CD4-positive, alpha-beta T cell treated with Interleukin-6 at 100 ng/mL for 8 hours (primary cell): ENCODE measurements at places on chromosomes 16 and 17.

DNA sequence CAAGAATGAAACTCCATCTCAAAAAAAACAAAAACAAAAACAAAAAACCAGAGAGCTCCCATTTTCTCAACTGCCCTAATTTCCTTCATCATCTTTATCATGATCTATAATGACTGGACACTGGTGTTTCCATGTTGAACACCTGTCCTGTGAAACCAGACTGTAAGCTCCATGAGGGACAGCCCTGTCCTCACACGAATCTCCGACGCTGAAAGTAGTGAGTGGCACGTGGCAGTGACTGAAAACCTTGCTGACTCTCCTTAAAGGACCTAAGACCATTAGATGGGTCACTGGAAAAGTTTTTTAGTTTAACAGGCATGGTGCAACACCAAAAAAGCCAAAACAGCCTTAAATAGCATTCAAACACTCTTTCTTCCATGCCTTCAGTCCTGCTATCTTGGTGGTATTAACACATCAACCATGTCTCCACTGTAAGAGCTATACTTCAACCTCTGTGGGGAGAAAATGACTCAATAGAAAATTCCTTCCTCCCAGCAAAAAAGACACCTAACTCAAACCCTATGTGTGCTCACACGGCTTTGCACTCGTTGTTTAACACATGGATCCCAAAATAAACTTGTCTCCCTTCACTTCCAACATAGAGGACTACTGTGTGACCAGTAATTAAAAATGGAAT is 8.3 kb downstream of the AXIN2 start:
- DNase-seq: no peak

DNA sequence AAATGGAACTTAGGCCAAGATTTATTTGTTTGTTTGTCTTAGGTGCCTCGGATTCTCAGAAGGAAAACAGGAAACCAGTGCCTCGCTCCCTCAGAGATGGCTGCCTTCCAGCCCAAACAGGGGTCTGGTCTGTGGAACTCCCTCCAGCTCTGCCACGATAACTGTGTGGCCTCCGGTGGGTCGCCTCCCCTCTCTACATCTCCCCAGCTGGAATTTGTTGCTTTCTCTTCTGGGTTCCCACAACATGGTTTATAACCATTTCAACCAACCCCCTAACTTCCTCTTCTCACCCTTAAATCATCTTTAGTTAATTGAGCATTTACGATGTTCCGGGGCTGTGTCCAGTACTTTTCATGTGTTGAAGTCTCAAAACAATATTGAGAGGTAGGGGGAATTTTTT is 30.9 kb upstream of the PLLP start:
- DNase-seq: no peak

- no peak for DNase-seq
Measured at GRCh38 chr17:5545051-5545987, 39.0 kb downstream of the NLRP1 start.

DNA sequence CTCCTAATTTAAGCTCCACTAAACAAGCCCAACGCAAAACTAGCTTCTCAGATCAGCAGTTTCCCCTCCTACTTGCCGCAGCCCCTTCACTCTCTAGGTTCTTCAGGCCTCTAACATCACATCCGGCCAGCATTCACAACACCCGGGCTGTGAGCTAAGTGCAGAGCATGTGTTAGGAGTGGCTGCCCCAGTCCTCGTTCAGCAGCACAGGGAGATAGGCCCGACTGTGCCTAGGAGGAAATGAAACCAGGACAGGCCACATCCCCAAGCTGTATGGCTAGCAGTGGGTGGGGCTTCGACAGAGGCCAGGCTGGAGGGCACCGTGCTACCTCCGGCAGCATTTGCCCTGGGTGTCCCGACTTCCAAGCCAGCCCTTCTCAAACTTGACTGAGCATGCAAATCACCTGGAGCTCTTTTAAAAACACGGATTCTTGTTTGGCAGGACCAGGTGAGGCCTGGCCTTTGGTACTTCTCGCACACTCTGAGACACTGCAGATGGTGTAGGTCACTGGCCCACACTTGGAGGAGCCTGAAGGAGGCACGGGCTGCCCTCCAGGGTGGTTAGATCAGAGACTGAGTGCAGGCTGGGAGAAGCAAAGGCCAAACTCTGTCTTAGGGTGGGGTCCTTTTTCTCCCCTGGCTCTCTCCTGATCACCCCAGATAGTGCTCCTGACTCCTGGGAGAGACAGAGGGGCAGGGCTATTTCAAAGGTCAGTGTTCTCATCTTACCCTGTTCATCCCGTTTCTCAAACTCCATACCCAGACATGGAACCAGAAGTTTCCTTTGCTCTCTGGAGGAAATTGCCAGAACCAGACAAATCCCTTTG is 202.0 kb downstream of the C16orf78 start:
- DNase-seq: no peak

DNA sequence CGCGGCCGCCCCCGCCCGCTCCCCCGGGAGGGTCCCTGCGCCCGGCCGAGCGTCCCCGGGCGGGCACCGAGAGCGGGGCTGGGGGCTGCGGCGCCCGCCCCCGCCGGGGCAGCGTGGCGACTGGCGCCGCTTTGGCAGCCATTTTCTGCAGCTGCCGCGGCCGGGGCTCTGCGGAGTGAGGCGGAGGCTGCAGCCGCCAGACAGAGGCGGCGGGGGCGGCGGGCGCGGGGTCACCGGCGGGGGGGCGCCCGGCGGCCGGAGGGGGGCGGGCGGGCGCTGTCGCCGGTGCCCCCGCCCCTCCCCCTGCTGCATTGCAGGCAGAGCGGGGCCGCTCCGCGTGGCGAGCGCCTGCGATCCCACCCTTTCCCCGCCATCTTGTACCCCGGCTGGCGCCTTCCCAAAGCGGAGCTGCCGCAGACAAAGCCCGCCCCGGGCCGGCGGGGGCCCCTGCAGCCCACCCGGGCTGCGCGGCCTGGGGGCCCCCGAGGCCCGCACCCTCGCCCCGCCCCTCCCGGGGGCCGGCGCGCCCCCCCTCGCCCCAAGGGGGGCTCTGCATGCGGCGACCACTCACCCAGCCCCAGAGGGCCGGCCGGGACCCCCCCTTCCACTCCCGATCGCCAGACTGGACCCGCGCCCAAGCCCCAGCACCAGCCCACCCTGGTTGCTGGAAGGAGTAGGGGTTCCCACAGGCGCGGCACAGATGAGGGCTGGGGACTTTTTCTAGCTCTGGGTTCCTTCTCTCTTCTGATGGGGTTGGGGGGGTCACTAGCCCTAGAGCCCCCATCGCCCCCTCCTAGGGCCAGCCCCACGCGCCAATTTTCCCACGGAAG is 16.6 kb upstream of the CBX8 start:
- no peak for DNase-seq

- DNase-seq: peak; percentile 71
Measured at GRCh38 chr17:8991514-8992285, 26.2 kb upstream of the PIK3R5 start.

GRCh38 chr16:22693638-22694340 is 120.2 kb upstream of the HS3ST2 start:
- no peak for DNase-seq

DNA sequence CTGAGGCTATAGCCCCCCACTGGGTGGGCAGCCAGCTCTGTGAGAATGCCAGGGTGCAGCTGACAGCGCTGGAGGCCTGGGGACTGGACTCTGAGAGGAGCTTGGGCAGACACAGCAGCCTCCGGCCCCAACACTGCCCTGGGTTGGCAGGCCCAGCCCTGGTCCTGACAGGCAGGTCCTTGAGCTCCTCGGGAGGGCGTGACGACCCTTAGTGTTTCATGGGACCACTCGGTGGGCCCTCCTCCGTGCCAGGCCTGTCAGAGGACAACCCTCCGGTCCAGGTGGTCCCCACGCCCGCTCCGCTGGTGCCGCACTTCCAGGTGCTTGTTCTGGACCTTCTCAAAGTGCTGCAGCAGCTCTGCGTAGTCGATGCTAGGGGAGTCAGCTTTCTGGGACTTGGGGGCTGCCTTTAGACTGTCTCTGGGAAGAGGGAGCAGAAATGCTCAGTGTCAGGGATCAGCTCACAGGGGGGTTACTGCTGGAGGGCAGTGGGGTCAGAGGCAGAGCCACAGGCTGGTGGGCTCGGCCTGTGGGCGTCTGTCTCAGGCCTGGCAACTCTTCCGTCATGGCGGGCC is 1.9 kb upstream of the MTSS2 start:
- DNase-seq: no peak

DNA sequence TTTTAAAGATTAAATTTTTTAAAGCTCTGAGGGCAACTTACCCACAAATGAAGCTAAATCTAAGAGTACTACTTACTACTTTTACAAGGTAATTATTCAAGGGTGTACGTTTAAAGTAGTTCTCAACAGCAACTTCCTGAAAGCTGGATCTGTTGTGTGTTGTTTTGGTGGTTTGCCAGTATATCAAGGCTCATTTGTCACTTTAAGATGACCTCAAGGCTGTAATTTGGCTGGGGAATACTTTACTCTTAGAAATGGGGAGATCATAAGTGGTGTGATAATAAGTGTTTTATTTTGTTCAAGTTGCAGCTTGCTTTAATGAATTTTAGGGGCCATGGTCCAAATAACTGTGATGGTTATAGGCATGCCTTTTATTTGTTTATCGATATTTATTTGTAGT is 30.4 kb downstream of the AP2B1 start:
- no peak for DNase-seq

- no peak for DNase-seq
Measured at GRCh38 chr16:84845496-84846002, 25.8 kb downstream of the CRISPLD2 start.

DNA sequence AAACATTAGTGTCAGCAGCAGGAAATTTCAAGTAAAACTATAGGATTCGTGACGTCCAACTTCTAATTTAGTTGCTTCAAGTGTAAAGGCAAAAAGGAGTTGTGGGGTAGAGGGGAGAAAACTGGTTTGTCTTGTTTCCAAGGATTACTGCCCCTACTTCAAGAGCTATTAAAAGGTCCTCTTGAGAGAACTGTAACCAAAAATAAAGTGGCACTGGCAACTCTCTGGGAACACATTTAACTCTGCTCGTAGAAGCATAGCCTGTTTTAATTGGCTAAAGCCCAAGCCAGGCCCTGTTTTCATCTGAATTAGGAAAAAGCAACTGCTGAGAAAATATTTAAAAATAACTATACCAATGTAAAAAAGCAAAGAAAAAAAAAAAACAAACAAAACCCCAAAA is 51.8 kb upstream of the AKAP1 start:
- DNase-seq: no peak

GRCh38 chr16:57424583-57424982 is 20.0 kb downstream of the CCL17 start:
- no peak for DNase-seq

DNA sequence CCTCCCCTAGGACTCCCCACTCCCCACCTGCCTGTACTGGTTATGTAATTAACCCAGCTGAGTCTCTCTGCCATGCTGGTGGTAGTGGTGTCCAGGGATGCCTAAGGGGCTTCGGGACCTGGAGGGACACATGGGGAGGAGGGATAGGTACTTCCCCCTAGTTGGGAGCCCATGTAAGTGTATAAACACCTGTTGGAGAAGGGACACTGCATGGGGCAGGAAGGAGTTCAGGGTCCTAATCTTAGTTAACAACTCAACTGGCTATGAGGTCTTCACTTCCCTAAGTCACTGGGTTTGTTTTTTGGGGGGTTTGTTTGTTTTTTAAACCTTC is 1.3 kb downstream of the RASL10B start:
- no peak for DNase-seq

DNA sequence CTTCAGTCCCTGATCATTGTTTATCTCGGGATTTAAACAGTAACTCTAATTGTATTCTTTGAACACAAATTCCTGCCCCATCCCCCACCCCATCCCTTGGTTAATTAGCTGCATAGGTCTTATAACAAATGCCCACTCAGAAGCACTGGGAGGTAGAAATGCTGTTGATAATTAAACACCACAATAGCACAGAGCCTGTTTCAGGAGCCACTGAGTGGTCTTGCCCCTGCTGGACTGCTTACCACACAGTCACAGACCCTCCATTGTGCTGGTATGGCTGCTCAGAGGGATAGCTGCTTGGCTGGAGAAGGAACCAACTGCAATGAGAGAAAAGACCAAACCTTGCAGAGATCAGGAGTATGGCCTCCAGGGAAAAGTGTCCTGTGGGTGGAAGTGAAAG is 214.1 kb downstream of the ANKFN1 start:
- DNase-seq: no peak

- DNase-seq: no peak
Measured at GRCh38 chr17:47891545-47892088, 4.4 kb upstream of the SP2 start.

GRCh38 chr17:1713878-1714426 is 3.8 kb upstream of the TLCD2 start:
- DNase-seq: no peak

- no peak for DNase-seq
Measured at GRCh38 chr16:3459401-3460090, 16.1 kb downstream of the NAA60 start.

GRCh38 chr17:38874505-38875400 is 4.9 kb downstream of the LASP1 start:
- DNase-seq: no peak

DNA sequence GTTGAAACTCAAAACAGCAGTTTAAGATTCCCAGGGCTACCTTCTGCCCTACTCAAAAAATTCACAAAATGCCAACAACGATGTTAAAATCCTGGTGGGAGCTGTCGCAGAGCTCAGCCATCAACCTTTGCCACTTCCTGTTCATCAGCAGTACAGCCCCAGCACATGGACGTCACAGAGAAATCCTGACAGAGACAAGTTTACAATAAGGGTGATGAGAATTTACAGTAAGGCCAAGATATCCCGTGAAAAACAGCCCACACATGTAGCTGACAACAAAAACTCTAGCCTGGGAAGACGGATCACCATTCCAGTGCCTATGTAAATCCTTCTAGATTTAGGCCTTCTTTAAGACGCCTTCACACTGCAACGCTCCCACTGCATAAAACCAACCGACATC is 18.8 kb downstream of the USP22 start:
- DNase-seq: no peak

GRCh38 chr16:67886387-67886786 is 1.7 kb downstream of the NRN1L start:
- no peak for DNase-seq

DNA sequence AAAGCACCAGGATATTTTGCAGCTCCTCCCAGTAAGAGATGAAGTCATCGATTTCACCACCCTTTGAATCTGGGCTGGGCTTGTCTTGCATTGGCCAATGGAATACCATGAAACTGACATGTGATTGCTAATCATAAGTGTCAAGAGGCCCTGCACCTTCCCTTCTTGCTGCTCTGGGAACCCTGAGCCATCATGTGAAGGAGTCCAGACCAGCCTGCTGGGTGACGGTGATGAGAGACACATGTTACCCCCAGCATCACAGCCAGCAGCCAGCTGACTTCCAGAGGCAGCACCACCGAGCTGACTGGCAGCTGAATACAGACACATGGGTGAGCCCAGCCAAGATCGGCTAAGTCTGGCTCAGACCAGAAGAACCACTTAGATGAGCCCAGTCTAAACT is 43.6 kb upstream of the CACNG4 start:
- DNase-seq: no peak
